ENCODE measurements at places on chromosomes 4 and X.

- DNase-seq, result no peak
Measured at GRCh38 chr4:121192013-121192412, 27.9 kb upstream of the TNIP3 start.

DNA sequence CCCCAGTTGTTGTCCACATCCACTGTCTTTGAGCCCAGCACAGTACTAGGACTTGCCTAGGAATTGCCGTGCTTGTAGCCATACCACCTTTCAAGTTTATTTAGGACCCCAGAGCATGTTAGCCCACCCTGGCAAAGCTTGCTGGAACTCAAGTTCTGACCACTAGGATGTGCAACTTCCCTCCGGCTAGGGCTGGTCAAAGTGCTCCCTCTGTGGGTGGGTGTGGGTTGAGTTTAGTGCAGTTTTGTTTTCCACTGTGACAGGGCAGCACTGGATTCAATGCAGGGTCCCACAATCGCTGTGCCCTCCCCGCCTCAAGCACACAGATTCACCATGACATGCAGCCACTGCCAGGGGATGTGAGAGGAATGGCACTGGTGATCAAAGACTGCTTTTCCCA is 96.0 kb downstream of the RASGEF1B start:
- no peak for DNase-seq

DNA sequence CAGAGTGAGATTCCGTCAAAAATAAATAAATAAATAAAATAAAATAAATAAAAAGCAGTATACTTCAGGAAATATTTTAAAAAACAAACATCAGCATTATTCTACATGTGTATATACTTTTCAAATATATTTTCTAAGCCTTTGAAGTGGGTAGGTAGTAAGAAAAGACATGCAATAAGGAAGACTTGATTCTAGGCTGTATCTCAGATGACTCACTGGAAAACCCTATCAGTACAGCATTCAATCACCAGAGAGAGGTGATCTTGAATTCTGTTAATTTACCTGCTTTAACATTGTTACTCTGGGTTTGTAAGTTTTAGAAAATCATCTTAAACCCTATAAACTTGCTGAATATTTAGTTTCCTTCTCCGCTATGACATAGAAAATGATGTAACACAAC is 106.6 kb upstream of the NAP1L5 start:
- DNase-seq, result no peak

GRCh38 chr4:11876104-11876503 is 447.4 kb upstream of the HS3ST1 start:
- no peak for DNase-seq

GRCh38 chrX:97358941-97359340 is 475.2 kb downstream of the RPA4 start:
- no peak for DNase-seq

DNA sequence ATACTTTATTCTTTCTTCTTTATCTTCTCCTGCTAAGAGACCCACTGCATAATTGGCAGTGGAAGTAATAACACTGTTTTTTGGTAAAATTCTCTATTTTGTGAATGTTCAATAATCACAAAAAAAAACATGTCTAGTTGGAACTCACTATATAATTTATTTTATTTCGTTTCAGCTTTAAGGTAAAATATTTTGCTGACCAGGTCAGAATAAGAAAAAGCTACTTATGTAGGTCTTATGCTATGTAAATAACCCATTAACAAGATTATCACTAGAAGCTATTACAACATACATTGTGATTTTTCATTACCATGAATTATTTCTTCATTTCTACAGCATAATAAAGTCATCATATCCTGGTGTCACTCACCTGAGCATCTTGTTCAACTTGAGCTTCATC is 19.3 kb downstream of the ANXA5 start:
- no peak for DNase-seq

- DNase-seq, result no peak
Measured at GRCh38 chr4:16133406-16133805, 49.6 kb upstream of the PROM1 start.

GRCh38 chr4:173991316-173991715 is 292.2 kb downstream of the FBXO8 start:
- no peak for DNase-seq

DNA sequence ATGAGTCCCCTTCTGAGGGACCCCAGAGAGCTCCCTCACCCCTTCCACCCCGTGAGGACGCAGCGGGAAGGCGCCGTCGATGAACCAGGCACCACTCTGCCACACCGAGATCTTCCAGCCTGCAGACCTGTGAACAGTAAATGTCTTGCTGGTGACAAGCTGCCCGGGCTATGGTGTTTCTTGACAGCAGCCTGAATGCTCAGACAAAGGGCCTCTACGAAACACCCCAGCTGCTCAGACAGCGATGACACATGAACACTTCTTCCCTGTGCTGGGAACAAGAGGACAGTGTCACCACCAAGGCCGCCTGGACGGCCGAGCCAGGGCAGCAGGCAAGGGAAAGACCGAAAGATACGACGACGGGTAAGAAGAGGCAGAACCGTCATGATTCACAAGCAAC is 30.6 kb upstream of the GTPBP6 start:
- no peak for DNase-seq

GRCh38 chr4:86530183-86530582 is 63.9 kb upstream of the PTPN13 start:
- no peak for DNase-seq

DNA sequence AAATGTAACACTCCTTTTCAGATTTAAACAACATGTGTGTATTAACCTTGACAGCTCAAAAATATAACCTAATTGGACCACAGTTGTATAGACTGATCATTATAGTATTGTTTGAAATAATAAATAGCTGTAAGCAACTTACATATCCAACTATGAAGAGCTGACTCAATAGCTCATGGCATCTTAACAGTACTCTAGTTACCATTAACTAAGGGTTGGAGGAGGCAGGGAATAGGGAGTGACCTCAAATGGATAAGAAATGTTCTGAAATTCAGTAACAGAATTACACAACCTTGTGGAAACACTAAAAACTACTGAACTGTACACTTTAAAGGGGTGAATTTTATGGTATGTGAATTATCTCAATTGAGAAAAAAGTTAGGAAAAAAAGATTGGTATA is 136.5 kb upstream of the CPEB2 start:
- no peak for DNase-seq

- no peak for DNase-seq
Measured at GRCh38 chr4:94976371-94977011, 218.7 kb downstream of the BMPR1B start.

All from KG1 (cell line).